Stimulated activated CD8-positive, alpha-beta memory T cell treated with anti-CD3 and anti-CD28 coated beads, Interleukin-2, amount 100 ng/mL, for 1 hour (primary cell): ENCODE measurements at places on chromosomes 13 and 19.

GRCh38 chr19:41276231-41276630 lies 12.1 kb downstream of the HNRNPUL1 start:
- DNase-seq = no peak

GRCh38 chr19:4536798-4537197 lies 1.8 kb upstream of the PLIN5 start:
- DNase-seq = no peak

- no peak for DNase-seq
Observed at GRCh38 chr19:36032251-36033104, at the start of gene CLIP3. CLIP3 (minus strand) TSS chr19:36032873; CDS start chr19:36032357, 516 bp downstream.

GRCh38 chr13:42747399-42747873 lies 33.9 kb upstream of the FAM216B start:
- no peak for DNase-seq

DNA sequence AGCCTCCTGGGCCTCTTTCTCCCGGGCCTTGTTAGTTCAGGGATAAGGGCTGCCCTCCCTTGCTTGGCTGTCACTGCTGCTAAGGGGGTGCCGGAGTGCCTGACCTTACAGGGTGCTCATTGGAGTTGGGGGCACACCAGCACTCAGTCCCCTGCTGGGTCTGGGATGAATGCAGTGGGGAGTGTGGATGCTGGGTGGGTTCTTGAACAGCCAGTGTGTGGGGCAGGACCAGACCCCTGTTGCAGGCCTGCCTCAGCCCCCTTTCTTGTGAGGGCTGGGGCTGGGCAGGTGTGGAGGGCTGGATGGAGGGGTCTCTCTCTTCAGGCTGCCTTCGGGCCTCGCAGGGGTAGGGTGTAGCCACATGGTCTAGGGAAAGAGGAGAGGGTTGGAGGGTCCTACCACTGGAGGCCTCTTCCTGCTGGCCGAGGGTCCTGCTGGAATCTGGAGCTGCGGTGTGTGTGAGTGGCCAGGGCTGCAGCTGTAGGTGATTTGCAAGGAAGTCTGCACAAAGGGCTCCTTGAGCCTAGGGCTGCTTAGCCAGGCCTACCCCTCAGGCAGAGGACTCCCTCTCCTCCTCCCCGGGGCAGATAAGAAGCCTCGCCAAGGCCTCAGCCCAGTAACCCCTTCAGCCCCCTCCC lies 3.2 kb downstream of the CEBPA start:
- no peak for DNase-seq
